Activated naive CD4-positive, alpha-beta T cell treated with anti-CD3 and anti-CD28 coated beads for 36 hours (primary cell): ENCODE measurements at places on chromosomes 2 and 18.
A peak's percentile ranks its signal among the peaks of the same experiment; 100 is the strongest.

- no peak for DNase-seq
Observed at GRCh38 chr2:182924306-182924705, 57.9 kb upstream of the FRZB start.

DNA sequence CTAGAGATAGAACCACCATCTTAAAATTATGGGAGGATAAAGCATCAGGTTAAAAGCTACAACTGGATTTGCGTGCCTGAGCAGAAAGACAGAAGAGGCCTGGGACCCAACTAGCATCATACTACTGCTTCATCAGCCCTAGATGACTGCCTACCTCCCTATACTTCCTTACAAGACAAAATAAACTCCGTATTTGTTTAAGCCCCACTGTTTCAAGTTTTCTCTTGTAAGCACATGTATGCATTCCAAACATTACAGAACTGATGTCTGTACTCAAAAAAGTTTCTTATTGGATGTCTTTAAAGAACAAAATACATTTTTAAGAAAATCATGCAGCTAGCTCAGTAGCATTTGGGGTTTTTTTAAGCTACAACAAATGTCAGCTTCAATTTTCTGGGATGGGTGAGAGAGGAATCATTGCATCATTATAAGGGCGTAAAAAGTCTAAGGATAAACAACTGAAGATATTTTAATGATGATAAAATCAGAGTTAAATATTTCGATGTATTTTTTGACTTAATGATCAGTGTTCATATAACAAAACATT is 213.1 kb downstream of the EXOC6B start:
- DNase-seq: no peak

- peak; percentile 38 for DNase-seq
Observed at GRCh38 chr2:159185401-159186130, 100.9 kb downstream of the WDSUB1 start.

DNA sequence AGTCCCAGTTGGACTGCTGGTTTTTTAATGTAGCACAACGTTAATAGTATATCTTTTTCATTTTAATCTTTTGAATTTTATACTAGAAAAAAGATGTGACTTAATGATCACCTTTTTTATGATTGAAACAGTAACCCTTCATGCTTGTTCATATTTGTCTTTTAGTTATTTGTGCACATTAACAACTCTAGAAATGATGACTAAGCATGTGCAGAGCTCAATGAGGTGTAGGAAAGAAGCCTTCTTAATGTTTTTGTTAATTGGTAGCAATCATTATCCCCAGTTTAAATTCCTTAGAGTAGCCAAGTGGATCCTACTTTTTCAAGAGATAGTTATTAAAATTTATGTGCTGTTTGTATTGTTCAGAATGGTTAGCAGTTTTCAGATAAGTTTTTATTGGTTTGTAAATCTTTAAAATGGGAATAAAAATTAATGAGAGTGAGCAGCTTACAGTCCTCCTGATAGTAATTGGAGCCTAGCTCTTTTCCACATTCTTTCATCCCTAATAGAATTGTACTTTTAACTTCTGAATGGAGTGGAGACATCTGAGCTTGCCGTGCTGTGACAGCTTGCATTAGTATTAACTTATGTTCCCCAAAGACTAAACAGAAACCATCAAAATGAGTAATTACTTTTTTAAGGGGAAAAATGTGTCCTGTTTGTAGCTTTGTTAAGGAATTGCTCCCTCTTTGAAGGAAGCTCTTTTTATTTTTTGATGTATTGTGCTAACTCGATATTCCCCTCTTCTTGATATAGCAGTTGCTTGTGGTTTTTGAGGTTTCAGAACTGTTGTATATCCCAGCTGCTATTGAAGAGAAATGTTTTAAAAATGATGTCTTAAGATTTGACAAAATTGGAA is 17.3 kb downstream of the PIK3C3 start:
- no peak for DNase-seq

- DNase-seq: no peak
Observed at GRCh38 chr2:159013103-159013502, 44.7 kb downstream of the TANC1 start.

DNA sequence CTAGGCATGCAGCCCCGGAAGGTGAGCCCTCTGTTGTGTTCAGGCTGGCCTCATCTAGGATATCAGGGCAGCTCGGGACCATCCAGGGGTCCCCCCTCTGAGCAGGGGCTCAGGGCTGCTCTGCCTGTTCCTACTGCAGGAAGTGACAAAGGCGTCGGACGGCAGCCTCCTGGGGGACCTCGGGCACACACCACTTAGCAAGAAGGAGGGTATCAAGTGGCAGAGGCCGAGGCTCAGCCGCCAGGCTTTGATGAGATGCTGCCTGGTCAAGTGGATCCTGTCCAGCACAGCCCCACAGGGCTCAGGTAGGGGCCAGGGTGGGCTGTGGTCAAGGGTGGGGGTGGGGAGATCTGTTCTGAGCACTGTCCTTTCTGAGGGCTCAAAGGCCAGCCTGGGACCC is 13.1 kb downstream of the KCNIP3 start:
- no peak for DNase-seq

GRCh38 chr18:3898861-3899613 is 449.1 kb downstream of the TGIF1 start:
- DNase-seq: no peak

- DNase-seq: no peak
Observed at GRCh38 chr18:79816981-79817606, 19.4 kb downstream of the KCNG2 start.

DNA sequence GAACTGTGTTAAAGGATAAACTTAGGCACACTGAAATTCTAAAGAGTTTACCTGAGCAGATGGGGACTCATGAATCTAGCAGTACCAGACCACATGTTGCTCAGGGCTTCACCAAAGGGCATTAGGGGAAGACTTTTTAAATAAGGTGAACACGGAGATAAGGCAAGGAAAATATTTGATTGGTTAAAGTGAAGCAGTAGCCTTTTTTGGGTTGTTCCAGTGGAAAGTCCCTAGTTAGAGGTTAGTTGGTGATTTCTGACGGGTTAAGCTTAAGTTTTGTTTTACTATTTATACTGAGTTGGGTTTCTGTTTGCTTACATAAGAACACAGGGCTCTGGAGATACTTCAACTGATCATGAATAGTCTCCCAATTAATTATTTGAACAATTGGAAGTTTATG is 722.5 kb downstream of the SOCS6 start:
- no peak for DNase-seq
